Dorsolateral prefrontal cortex (tissue), 122 donors: ENCODE measurements at places on chromosomes 2 and 18.
A peak's percentile ranks its signal among the peaks of the same experiment; 100 is the strongest.

- DNase-seq = no peak
These were observed 297.4 kb downstream of the EIPR1 start for GRCh38 chr2:3079959-3080948.

DNA sequence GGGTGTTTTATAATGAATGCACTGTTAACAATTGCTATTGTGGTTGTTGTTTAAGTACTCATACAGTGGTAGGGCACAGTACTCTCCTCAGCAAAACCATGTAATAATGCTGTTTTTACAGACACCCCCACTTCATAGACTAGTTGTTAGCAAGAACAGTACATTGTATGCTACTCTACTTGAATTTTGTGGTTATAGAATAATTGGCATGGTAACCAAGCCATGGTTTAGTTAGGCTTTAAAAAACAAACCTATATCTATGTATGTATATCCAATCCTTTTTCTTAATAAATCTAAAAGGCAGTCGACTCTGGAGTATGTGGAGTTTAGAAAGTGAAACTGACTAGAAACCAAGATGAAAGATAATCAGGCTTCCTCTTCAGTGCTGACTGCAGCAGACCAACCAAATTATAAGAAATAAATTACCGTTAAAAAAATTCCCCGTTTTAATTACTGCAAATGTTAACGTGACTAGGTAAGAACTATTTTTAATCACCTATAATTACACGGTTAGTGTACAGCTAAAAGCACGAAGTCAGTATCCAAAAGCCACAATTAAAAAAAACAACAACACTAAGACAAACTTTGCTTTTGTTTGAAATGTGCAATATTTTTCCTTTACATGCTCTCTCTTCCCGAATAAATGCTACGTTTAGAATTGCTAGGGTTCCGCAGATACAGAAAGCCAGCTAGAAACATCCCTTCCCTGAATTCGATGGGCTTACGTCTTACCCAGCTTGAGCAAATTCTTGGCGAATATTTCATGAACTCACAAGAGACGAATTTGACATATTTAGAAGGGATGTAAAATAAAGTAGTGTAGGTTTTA is 113.3 kb upstream of the SERTAD2 start:
- no peak for DNase-seq

DNA sequence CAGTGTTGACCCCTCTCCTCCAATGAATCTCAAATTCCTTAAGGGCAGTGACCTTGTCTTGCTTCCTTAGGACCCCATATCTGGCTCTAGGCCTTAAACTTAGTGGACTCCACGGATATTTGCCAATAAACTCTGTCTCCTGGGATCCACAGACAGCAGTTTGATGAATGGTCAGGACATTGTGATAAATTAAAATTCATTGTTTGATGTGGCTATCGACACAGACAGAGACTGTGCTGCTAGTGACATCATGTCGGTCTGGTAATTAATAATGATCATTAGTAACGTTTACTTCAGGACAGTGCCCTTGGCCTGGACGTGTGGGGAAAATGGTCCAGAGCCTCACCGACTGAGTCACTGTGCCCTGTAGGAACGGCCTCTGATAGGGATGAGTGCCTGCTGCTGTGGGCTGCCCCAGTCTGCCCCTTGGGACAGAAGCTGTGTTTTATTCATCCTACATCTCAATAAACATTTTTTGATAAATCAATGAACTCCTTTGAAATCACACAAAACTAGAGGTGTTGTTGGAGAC is 5.2 kb upstream of the SLC35F6 start:
- no peak for DNase-seq

- no peak for DNase-seq
These were observed 23.8 kb upstream of the CABYR start for GRCh38 chr18:24114924-24115549.

DNA sequence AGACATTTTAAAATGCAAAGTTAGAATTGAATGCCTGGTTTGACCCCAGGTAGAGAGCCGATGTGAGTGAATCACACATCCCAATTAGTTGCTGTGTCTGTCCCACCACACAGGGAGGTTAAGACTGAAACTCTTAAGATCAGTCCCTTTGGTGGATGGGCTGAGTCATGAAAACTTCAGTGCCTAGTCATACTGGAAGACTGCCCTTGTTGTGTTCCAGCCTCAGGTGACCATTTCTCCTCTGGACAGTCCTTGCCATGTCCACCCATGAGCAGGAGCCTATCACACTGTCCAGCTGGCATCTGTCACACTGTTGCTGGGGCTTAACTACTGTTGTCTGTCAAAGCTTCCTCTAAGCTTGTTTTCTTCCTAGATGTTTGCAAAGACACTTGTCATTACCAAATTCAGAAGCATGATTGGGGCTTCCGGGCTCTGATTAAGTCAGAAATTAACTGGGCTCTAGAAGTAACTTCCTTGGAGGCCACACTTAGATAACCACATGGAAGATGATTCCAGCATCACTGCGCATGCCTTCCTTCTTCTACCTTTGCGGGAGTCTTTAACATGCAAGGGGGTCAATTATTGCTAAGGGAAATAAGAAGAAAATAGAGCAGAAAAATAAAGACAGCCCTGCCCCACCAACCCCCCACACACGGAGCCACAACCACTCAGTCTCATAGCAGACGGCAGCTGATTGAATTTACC is 21.3 kb downstream of the CYRIA start:
- no peak for DNase-seq

DNA sequence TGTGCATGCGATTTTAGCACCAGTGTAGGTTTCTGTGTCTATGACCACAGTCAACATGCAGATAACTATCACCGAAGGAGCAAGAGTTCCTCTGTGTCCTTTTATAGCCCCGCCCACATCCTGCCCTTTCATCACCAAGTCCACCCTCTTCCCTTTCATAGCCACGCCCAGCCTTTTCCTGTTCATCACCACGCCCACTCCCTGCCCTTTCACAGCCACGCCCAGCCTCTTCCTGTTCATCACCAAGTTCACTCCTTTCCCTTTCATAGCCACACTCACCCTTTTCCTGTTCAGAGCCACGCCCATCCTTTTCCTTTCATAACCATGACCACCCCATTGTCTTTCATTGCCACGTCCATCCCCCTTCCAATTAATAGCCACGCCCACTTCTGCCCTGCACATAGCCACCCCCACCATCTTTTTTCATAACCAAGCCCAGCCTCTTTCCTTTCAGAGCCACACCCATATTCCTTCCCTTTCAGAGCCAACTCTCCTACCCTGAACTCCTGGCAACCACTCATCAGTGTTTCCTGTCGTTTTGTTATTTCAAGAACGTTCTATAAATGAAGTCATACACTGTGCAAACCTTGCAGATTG is 273.9 kb downstream of the MYT1L start:
- DNase-seq = no peak

DNA sequence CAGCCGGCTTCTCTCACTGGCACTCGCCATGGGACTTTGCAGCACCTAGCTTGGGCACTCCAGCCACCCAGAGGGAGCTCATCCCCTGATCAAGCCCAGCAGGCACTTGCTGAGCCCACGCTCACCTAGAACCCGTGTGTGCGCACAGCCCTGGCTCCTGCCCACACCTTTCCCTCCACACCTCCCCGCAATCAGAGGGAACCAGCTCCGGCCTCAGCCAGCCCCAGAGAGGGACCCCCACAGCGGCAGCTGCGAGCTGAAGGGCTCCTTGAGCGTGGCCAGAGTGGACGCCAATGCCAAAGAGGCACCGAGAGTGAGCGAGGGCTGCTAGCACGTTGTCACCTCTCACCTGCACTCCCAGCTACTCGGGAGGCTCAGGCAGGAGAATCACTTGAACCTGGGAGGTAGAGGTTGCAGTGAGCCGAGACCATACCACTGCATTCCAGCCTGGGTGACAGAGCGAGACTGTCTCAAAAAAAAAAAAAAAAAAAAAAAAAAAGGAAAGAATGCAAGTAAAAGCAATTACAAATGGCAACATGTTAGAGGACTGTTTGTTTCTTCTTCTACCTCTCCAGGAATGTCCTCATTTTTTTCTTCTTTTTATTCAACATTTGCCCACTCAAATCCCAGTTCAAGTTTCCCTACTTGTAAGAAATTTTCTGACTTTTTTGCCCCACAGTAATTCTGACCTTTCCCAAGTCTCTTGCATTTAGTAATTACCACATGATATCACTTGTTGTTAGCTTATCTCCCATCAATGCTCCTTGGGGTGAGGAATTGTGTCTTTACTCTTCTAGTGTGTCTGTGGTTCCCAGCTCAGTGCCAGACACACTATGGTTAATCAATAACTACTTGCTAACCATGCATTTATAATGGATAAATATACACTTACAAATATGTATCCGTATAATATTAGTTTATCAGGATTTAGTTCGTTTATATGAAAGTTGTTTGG is 40.6 kb upstream of the ST3GAL5 start:
- DNase-seq = no peak

DNA sequence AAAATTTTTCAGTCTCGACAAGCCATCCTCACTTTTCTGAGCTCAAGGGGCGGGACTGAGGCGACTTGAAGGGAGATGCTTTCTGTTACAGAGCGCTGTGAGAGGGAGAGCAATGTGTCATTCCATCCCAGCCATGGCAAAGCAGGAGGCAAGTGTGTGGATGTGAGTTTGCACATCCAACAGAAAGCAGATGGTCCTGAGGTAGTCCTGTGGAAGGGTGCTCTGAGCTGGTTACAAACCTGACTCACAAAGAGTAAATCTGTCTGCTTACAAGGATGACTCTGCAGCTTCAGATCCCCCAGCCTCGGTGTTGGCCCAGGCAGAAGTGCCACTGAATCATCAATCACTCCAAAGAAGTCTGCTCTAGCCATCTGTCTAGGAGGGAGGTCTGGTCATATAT is 482.0 kb upstream of the DCC start:
- peak; percentile 52 for DNase-seq

GRCh38 chr2:8234757-8235374 is 447.0 kb upstream of the ID2 start:
- no peak for DNase-seq

- DNase-seq = no peak
These were observed 120.2 kb downstream of the NFATC1 start for GRCh38 chr18:79515944-79516351.

GRCh38 chr2:9422321-9423099 is 818 bp downstream of the ITGB1BP1 start:
- DNase-seq = peak; percentile 40

DNA sequence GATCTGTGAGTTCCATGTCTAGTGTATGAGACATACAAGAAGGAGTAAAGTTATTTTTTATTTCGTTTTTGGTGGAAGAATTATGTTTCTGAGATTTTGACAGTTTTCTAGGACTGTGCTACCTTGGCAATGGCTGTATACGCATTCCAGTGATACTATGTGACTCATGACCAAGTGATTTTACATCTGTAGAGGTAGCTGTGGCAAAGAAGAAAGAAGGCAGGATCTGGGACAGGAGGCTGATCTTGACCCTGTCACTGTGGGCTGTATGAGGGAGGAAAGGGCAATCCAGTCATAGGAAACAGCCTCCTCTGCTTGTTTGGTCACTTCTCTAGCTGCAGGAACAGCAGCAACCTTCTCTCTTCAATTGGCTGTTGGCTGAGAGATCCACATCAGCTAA is 44.0 kb upstream of the PDCL3 start:
- DNase-seq = no peak

DNA sequence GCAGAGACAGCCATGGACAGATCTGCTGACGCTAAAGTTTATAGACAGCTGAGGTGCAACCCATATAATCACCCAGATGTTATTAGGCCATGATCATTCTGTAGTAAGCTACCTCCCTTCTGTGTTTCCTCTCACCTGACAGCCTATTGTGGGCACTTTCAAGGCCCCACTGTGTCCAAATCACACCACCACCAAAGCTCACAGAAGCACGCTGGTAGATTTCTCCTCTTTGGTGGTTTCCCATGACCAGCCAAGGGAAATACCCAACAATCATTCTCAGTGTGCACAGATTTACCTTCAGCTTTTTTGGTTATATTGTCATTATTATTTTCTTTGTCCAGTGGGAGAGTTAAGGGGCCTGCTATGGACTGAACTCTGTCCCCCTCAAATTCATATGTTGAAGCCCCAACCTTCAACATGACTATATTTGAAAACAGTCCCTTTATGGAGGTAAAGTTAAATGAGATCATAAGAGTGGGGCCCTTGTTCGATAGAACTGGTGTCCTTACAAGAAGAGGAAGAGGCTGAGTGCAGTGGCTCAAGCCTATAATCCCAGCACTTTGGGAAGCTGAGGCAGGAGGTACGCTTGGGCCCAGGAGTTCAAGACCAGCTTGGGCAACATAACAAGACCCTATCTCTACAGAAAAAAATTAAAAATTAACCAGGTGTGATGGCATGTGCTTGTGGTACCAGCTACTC is 74.0 kb upstream of the MSH6 start:
- DNase-seq = no peak

- DNase-seq = no peak
These were observed 328.2 kb upstream of the MEX3C start for GRCh38 chr18:51525453-51526225.

- DNase-seq = no peak
These were observed 277.3 kb downstream of the LRATD1 start for GRCh38 chr2:14909795-14910194.

DNA sequence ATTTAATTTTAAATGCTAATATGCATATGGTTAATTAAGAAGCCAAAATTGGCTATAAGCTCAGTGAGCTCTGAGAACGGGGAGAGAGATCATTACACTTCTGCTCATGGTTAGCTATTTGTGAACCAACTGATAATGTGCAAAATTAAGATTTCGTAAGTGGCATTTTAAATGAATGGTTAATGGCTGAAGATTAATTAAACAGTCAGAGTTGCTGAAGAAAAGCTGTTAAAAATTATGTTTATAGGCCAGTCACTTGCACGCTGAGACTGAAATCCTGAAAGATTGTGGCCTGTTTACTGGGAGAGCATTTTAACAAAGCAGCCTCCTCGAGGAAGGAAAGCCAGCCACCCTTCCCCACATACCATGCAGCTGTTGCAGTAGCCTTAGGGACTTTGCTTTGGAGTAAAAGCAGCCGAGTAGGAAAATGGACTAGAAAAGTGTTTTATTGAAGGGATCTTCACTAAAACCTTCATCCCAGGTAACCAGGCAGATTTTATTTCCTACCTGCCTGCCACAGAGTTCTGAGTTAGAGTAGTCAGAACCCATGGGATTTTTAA is 218.8 kb upstream of the NRP2 start:
- DNase-seq = no peak
